ENCODE measurements at places on chromosomes 12 and 14. TPM values are rescaled to one million over a fixed set of nuclear protein-coding genes. Genes with fewer than 3 reads are reported as not detected.

LALBA gene
- not detected for total RNA-seq

NPFF gene
- total RNA-seq, result not detected

NPAS3 gene
- total RNA-seq, result 3.3 TPM

RSRC2 gene
- total RNA-seq, result 49.1 TPM

ALG10B gene
- 5.7 TPM for total RNA-seq

UNC119B gene
- total RNA-seq, result 27.8 TPM

RAB2B gene
- 41.0 TPM for total RNA-seq

FIGNL2 gene
- total RNA-seq, result 0.39 TPM

GPN3 gene
- total RNA-seq, result 18.5 TPM

SLC6A12 gene
- 0.78 TPM for total RNA-seq

BTBD7 gene
- total RNA-seq, result 28.8 TPM

ABCC9 gene
- total RNA-seq, result 58.6 TPM

TAS2R7 gene
- total RNA-seq, result not detected

L3HYPDH gene
- 28.2 TPM for total RNA-seq

TCTN2 gene
- 8.8 TPM for total RNA-seq

FGF23 gene
- total RNA-seq, result not detected

LYZ gene
- total RNA-seq, result 14.9 TPM

NKX2-1 gene
- total RNA-seq, result not detected

PAPLN gene
- total RNA-seq, result 25.6 TPM

DNA sequence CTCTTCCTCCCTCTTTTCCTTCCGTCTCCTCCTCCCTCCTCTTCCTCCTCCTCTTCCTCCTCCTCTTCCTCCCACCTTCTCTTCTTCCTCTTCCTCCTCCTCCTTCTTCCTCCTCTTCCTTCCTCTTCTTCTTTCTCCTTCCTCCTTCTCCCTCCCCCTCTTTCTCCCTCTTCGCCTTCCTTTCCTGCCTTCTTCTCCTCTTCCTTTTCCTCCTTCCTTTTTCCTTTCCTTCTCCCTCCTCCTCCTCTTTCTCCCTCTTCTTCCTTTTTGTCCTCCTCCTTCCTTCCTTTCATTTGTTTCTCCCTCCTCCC lies 36.0 kb downstream of the MEG3 start:
- DNase-seq, result no peak

DNA sequence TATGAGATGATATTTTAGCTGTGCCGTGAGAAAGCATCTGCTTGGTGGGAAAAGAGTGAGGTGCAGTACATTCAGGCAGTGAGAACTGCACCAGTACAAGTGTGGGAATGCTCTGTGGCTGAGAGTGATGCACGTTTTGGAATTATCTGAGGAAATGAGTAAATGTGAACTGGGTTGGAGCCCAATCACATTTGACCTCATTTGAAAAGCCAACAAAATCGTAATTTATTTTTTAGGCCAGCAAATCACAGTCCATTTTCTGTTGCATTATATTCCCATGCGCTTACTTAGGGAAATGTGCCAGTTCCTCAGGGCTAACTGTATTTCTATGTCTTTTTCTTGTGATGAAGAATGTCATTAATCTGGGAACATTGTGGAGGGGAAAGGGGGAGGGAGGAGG lies 77.3 kb downstream of the SNAPC1 start:
- DNase-seq, result no peak

GRCh38 chr12:2844786-2845185 lies 10.0 kb upstream of the NRIP2 start:
- no peak for DNase-seq

DNA sequence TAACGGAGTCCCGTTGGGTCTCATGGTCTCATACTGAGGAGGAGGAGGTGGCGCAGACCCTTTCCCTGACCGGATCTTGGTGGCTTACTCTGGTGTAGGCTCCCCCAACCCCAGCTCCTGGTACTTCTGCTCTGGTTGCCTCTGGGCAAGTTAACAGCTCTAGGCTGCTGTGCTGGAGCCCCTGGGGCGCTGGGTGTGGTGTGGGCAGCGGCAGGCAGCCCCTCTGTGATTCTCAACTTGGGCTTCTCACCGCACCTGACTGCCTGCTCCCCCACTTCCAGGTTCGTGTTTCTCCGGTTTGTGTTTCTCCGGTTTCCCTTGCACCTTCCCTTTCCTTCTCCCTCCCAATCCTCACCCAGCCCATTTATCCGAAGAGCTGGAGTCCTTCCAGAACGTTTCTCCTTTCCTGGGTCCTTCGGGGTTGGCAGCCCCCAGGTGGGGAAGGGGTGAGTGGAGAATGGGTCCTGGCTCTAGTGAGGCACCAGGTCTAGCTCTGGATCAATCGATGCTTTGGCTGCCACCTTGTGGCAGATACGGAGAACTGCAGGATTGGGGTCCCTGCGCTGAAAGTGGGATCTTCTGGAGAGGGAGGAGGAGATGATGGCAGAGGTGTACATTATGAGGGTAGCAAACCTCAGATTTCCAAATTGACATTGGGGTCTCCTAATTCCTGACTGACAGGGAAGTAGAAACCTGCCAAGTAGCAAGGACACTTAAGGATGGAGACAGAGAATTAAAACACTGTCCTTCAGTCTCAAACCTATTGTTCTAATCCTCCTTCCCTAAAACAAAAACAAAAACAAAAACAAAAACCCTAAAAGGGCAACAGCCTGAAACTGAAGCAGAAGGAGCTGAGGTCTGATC lies 8.3 kb downstream of the CISTR start:
- DNase-seq, result no peak

- no peak for DNase-seq
Measured at GRCh38 chr12:56028511-56029165, 7.8 kb downstream of the IKZF4 start.

- no peak for DNase-seq
Measured at GRCh38 chr14:69366069-69366468, 32.0 kb downstream of the ERH start.

DNA sequence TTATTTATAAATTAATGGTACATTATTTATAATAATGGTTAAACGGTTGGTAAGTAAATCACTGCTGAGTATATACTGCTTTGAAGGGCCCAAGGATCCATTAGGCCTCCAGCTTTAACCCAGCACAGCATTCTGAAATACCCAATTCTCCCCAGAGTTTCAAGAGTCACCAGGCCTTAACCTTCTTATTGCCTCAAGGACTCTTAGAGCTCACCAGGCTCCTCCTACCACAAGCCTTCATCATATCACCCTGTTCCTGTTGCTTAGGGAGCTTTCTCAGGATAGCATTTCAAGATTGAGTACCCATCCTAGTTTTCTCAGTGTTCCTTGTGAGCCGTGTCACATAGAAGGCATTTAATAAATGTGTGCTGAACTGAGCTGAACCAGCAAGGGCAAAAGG lies 242.5 kb downstream of the FBXL14 start:
- DNase-seq, result no peak

- DNase-seq, result no peak
Measured at GRCh38 chr12:24879644-24880043, 69.3 kb downstream of the BCAT1 start.

DNA sequence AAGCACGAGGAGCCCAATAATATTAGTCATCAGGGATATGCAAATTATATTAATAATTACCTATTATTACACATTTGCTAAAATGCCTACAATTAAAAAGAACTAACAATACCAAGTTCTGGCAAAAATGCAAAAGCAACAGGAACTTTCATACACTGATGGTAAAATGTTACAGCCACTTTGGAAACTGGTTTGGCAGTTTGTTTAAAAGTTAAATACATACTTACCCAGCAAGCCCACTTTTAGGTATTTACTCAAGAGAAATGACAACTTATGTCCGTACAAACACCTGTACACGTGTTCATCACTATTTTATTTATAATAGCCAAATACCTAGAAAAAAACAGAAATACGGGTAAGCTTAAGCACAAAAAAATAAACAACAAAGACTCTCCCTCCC lies 17.0 kb downstream of the WDR89 start:
- DNase-seq, result no peak

DNA sequence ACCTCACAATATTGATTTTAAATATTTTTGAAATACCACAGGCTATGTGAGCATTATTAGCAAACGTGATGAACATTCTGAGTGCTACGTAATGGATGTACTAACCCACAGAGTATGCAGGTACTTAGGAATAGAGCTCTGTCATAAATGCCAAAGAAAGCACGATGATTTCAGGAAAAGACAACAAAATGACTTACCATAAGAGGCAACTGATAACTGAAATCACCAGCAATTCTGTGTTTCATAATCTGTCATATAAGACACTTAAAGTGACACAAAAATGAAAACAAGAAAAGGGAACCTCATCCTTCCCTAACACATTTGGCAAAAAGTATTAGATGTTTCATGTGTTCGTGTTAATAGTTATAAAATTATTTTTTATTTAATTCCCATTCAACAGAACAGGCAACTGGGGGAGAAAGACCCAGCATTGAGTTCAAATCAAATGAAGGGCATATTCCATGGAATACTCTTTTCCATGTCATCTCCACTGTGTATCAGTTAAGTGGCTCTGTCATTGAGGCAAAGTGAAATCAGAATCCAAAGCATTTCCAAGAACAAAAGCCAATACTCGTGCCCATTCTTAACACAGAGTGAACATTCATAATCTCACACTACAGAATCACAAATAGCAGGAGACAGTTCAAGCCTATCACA lies 30.4 kb downstream of the ARMH4 start:
- DNase-seq, result no peak

GRCh38 chr12:22672951-22673350 lies 48.0 kb downstream of the ETNK1 start:
- DNase-seq, result no peak

- DNase-seq, result no peak
Measured at GRCh38 chr14:36942522-36943245, 229.7 kb downstream of the SLC25A21 start.

DNA sequence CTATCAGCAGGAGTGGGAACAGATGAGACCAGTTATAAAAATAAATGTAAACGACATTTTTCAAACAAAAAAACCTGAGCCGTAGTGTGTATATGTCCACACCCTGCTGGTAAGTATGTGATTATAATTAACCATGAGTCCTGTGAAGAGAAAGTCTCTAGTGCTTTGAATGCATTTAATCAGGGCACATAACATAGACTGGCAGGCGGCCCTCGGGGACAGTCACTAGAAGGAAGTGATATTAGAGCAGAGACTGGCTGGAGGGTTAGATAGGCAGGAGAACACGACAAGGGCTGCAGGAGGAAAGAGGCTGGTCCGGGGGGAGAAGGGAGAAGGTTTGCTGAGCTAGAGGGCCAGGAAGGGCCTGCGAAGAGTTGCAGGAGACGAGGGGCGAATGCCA lies 23.8 kb upstream of the ELK3 start:
- DNase-seq, result no peak

- DNase-seq, result no peak
Measured at GRCh38 chr14:71060825-71061455, 153.7 kb downstream of the PCNX1 start.

DNA sequence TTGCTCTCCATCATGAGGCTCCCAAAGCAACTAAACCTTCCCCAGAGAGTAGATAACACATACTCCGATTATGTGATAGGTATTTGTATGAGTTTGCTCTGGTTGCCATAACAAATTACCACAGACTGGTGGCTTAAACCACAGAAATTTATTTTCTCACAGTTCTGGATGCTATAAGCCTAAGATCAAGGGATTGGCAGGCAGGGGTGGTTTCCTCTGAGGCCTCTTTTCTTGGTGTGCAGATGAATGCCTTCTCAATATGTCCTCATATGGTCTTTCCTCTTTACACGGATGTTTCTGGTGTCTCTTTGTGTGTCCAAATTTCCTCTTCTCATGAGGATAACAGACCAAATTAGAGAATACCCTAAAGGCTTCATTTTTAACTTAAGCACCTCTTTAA lies 285.8 kb upstream of the GRIP1 start:
- DNase-seq, result no peak

GRCh38 chr14:71119075-71119474 lies 211.8 kb downstream of the PCNX1 start:
- no peak for DNase-seq

GRCh38 chr14:59208224-59208814 lies 19.9 kb downstream of the DAAM1 start:
- DNase-seq, result no peak

- no peak for DNase-seq
Measured at GRCh38 chr14:104562606-104563005, 17.0 kb upstream of the C14orf180 start.

GRCh38 chr12:132441871-132442863 lies 47.8 kb upstream of the FBRSL1 start:
- no peak for DNase-seq

DNA sequence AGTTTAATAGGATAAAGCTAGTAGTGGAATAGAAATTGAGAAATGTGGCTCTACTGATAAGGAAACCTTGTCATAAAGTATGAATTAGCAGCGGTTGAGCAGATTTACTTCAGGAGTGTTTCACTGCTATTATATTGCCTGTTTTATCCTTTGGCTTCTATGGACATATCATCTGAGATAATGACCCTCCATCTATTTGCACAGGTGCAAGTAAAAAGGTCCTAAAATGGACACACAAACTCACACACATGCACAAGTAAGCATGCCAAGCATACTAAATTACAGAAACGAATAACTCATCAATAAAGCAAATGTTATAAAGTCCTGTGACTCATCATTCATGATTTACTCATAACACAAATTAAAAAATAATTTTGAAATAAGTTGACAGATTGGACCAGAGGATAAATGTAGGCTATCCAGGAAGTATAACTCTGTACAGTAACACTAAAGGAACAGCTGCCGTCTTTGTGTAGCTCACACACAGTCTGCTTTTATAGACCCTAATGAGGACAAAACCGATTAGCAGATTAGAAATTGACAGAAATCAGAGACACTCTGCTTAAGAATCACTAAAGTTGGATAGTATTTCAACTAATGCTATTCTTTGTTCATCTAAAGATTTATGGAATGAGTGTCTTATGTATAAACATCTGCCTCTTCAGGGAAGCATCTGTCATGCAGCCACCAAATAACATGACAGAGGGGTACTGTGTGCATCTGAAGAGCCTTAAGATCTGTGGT lies 73.9 kb downstream of the SYT1 start:
- DNase-seq, result no peak

- DNase-seq, result no peak
Measured at GRCh38 chr12:98895086-98895651, 250.1 kb downstream of the APAF1 start.

DNA sequence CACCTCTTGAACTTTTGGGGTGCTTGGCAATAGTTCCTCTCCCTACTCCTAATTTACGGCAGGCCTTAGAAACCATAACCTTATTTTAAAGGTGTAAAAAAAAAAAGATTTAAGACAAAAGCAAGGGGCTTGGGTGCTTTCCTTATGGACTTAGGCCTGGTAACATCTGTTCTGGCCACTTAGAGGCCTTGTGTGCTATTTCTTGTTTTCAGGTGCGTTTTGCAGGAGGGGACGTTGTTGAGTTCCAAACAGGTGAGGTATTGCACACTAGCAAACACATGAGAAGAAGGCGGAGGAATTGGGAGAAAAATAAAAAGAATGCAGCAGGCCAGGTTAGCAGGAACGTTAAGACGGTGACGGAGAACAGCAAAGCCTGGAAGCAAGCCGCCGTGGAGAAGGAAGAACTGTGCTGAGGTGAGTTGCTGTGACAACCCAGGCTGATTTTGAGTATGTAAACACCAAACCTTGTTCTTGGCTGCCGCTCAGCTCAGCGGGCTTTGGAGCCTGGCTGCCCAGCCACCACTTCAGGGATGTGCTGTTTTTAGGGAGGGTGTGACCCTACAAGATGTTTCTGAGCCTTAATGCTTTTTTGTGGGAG lies 17.3 kb downstream of the EMG1 start:
- DNase-seq, result no peak

All from esophagus muscularis mucosa (tissue), 4 donors.